RPMI8226 (cell line): ENCODE measurements at places on chromosomes 2 and 18.

DNA sequence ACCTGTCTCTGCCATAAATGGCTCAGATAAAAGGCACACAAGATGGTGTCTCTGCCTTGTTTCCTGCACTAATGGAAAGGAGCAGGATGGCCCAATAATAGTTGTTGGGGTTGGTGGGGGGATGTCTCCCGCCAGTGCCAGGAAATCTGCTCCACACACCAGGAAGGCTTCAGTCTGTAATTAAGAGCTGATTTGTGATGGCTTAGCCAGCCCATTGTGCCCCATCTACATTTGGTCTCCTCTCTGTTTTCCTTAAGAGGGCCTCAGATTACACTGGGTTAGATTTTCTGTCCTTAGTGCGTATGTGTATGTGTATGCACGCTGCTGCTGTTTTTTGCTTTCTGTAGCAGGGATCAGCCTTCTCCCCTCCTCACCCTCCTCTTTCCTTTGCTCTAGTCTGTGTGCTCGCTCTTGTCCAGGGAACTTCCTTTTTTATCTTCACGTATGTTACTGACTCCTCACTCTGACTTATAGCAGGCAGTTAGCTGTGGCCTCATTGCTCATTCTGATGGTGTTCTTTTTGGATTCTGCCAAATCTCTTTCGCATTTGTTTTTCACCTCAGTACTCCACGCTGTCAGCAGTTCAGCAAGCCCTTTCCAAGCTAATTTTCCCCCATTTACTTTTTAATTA lies 33.4 kb upstream of the MGAT5 start:
- no peak for DNase-seq

DNA sequence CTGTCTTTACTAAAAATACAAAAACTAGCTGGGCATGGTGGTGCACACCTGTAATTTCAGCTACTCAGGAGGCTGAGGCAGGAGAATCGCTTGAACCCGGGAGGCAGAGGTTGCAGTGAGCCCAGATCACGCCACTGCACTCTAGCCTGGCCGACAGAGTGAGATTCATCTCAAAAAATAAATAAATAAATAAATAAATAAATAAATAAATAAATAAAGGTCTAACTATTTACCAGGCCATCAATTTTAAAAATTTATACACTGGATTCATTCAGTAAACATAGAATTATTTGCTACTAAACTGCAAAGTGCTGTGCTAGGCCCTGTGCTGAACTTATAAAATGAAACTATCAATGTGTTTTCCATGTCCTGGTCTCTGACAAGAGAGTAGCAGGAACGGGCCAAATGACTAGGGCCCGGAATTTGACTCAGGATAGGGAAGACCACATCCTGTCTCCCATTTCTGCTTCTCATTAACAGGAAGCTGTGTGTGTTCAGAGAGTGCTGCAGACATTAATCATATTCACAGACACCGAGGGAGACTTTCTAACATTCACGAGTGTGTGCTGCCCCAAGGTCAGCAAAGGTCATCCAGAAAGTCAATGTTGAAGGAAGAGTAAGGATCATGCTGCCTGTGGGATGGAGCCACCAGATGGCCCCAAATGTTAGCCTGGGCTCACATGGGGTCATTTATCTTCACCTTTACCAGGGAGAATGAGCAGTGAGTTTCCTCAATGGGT lies 95.8 kb downstream of the SPP2 start:
- DNase-seq: no peak

DNA sequence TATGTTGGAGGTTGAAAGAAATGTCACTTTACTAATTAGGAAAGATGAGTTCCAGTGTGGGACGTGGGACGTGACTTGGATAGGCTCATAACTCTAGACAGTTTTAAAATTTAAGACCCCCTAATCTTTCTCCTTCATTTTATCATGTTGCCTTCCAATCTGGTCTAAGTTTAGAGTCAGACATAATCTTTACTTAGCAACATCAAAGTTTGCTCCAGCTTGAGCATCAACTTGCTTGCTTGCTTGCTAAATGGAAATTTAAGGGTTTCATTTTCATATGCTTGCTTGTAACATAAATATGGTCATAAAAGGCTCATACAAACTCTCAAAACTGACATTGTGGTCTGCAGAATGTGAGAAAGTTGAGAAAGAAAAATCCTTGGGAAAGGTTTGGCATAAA lies 428.9 kb downstream of the EPHA4 start:
- DNase-seq: no peak

DNA sequence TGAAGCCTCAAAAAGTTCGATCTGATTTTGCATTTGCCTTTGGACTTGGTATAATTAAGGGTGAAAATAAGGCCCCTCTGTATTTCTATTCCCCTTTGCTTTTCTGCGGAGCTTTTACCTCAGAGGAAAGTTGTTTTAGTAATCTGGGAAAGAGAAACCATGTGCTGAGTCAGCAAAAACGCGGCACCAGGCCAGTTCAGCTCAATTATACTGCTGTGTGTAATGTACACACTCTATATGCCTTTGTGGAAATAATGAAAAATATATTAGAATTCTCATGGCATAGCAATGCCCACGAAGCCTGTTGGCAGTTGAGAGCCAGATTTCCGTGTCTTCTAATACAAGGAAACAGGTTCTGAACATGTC lies 161.9 kb upstream of the SIX2 start:
- no peak for DNase-seq

- DNase-seq: peak; percentile 10
These were observed 985 bp downstream of the ILKAP start for GRCh38 chr2:238202326-238203093.

DNA sequence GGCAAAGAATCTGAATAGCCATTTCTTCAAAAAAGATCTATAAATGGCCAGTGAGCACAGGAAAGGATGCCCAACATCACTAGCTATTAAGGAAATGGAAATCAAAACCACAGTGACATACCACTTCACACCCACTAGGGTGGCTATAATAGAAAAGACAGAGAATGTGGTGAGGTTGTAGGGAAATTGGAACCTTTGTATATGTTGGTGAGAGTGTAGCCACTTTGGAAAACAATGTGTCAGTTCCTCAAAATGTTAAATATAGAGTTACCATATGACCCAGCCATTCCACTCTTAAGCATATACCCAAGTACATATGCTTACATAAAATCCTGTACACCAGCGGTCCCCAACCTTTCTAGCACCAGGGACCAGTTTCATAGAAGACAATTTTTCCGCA lies 152.8 kb downstream of the SMAD2 start:
- DNase-seq: no peak

- DNase-seq: no peak
These were observed 733.7 kb upstream of the POU3F3 start for GRCh38 chr2:104120171-104120570.

DNA sequence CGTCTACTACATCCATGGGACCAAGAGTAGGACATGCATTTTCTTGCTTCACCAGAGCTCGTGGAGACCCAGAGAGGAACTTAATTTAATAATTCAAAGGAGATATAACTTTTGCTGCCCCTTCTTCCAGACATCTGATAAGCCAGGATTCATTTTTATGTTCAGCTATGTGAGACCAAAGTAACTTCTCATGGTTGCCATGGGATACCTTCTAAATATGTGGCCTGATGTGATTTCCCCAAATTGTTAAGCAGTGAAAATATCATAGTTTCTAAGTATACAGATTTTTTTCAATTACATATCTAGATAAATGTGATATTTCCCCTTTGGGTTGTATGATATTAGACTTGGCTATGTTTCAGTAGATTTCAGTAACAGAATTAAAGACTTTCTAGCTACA lies 185.5 kb upstream of the FN1 start:
- no peak for DNase-seq

DNA sequence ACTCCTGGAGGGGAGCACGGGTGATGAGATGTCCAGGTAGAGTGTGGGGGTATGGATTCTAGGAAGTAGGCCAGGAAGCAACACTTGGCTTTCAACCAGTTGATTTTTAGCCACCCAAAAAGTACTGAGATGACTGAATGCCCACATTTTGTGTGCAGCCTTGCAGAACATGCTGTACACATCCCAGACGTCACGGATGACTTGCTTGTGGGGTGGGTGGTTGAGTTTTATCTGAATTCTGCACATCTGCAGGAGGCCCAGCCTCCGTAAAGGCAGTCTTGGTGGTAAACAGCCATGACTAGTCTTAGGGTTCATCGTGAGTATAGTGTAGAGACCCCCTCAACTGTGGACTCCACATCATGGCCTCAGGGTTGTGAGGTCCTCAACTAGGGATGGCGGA lies 53.3 kb upstream of the CCDC195 start:
- DNase-seq: no peak

DNA sequence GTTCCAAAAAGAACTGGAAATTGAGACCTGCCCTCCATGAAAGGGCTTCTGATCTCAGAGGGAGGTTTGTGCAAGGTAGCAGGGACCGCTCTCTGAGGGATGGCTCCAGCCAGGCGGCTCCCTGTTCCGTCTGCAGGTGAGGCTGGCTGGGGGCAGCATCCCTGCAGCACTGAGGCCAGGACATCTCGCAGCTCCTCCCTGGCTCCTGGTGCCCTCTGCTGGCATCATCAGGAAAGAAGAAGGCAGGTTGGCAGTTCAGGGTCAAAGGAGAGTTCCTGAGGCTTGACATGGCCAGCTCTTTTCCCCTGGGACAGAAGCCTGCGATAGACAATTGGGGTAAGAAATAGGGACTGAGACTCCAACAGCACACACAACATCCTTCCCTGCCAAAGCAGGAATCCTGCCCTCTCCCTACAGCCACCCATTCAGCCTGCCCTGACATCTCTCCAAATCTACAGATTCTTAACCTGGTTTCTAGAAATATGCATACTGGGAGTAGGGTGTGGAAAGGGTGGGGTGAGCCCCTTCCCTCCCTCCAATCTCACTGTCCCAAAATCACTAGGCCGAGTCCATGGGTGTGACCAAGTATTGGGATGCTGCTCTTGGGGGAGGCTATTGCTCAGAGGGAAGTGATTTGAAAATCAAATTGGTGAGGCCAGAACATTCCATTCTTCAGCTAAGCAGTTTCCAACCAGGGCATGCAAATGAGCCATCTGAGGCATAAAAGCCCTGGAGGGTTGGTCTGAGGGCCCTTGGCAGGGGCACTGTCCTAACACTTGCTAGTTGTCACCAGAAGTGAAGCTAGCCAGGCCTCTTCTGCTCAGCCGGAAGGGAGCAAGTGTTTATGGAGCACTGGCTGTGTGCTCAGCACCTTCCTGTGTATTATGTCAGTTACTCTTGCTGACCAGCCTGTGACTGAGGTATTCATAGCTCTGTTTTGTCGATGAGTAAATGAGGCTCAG lies 185.4 kb downstream of the TFCP2L1 start:
- peak; percentile 47 for DNase-seq

GRCh38 chr2:69718338-69718965 lies 23.5 kb upstream of the ANXA4 start:
- DNase-seq: no peak

GRCh38 chr18:5518179-5518770 lies 25.5 kb downstream of the EPB41L3 start:
- DNase-seq: no peak

GRCh38 chr2:215439404-215439803 lies 3.5 kb upstream of the FN1 start:
- no peak for DNase-seq

DNA sequence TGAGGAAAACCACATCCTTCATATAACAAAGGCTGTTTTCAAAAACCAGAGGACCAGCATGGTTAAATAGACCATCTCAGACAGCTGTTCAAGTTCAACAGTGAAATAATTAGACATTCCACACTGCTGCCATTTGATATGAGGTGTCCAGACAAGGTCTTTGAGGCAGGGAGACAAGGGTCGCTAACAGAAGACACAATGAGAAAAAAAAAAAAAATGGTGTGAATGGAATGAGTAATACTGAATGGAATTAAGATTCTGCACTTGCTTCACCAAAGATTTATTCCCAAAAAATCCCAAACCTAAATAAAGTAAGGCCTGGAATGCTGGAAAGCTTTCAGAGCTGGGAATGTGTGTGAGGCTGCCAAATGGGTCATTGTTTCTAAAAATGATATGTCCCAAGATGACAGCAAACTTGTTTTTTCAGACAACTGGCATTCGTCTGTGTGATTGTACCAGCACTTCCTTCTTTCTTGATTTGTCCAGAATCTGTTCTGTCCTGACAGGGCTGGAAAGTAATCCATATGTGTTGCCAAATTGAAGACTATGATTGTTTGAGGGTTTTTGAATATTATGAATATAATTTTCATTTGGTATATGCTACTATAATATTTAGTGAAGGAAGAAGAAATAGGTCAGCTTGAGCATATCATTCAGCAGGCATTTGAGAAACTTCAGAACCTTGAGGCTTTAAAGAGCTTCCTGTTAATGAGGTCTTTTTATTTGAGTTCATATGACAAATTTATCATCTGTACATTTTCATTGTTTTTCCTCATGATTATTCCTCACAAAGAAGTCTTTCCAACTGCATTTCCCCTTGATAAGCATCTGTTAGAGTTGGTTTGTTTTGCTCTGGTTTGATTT lies 85.2 kb upstream of the ITGA4 start:
- no peak for DNase-seq

GRCh38 chr2:71554706-71555056 lies 101.3 kb downstream of the DYSF start:
- no peak for DNase-seq

DNA sequence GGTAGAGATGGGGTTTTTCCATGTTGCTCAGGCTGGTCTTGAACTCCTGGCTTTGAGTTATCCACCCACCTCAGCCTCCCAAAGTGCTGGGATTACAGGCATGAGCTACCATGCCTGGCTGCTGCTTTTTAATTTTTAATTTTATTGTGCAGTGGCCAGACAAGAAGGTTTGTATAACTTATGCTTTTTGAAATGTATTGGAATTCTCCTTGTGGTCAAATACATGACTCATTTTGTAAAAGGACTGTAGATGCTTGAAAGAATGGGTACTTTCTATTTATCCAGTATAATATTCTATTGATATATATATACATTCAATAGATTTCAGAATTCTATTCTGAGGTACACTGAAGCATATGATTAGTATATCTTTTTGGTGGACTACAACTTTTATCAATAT lies 82.6 kb upstream of the ST3GAL5 start:
- DNase-seq: no peak

- no peak for DNase-seq
These were observed 134.7 kb downstream of the MCFD2 start for GRCh38 chr2:46780801-46781445.

DNA sequence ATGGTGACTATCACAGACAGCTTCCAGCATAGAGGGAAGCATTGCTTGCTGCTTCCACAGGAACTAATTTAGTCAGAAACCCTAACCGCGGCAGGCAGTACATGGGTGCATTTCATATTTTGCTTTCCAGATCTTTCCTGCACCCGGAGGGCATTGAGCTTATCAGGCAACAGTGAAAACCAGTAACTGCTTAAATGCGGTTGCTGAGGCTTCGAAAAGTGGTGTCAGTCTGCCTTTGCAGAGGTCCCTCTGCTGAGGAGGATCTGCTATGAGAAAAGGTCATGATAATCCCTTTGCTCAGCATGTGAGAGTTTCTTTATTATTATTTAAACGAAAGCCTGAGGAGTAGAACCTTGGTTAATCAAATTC lies 44.6 kb upstream of the ROCK2 start:
- no peak for DNase-seq

DNA sequence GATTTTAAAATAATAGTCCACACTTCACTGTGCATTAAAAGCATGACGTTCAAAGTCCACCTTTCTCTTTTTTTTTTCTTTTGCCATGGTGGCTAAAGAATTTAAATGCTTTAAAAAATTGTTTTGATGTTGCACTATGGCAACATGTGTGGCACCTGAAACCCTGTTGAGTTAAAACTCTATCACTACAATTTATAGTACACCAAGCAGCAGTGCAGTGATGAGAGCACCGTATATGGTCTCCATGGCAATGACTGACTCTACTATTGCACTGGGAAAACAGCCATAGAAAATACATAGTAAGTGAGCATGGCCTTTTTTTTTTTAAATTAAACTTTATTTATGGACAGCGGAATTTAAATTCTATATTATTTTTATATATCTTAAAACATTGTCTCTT lies 298.8 kb downstream of the FIGN start:
- DNase-seq: no peak

- DNase-seq: no peak
These were observed 60.9 kb downstream of the RFTN2 start for GRCh38 chr2:197614532-197614931.
